Thoracic aorta (tissue), 2 donors: ENCODE measurements at places on chromosomes 1 and 21. TPM values are rescaled to one million over a fixed set of nuclear protein-coding genes. Genes with fewer than 3 reads are reported as not detected.

The RNF2 gene
- 13.8 TPM for total RNA-seq

The ADAM30 gene
- total RNA-seq = not detected

The ARHGEF2 gene
- 166 TPM for total RNA-seq

The PKP1 gene
- not detected for total RNA-seq

The CCDC28B gene
- not detected for total RNA-seq

The NUP210L gene
- 0.41 TPM for total RNA-seq

The UBE2G2 gene
- total RNA-seq = 67.7 TPM

The GBP7 gene
- 0.21 TPM for total RNA-seq

The SHE gene
- 15.2 TPM for total RNA-seq

The SERPINC1 gene
- total RNA-seq = not detected
